ENCODE measurements at places on chromosomes 5 and 9. TPM values are rescaled to one million over a fixed set of nuclear protein-coding genes. Genes with fewer than 3 reads are reported as not detected.

The SEC24A gene
- 30.5 TPM for total RNA-seq

The SLC22A4 gene
- 25.0 TPM for total RNA-seq

The PFN3 gene
- not detected for total RNA-seq

The TAS2R1 gene
- not detected for total RNA-seq

The IFNA13 gene
- total RNA-seq = not detected

The C7 gene
- total RNA-seq = not detected

The STPG3 gene
- not detected for total RNA-seq

The PTGDS gene
- total RNA-seq = not detected

The PCDHGC4 gene
- total RNA-seq = 2.5 TPM

The RAB3C gene
- total RNA-seq = 4.2 TPM

The ATP10B gene
- not detected for total RNA-seq

The EIF4E1B gene
- not detected for total RNA-seq

The LRRC26 gene
- not detected for total RNA-seq

The IFNA2 gene
- total RNA-seq = not detected

The TMEFF1 gene
- 35.1 TPM for total RNA-seq

Data from glomerular endothelial cell (primary cell).